ENCODE measurements at places on chromosomes 5 and 9.

GRCh38 chr5:158922263-158922592, 177.5 kb downstream of the EBF1 start:
- DNase-seq: no peak

- no peak for DNase-seq
Measured at GRCh38 chr9:127654619-127655018, 42.5 kb downstream of the STXBP1 start.

DNA sequence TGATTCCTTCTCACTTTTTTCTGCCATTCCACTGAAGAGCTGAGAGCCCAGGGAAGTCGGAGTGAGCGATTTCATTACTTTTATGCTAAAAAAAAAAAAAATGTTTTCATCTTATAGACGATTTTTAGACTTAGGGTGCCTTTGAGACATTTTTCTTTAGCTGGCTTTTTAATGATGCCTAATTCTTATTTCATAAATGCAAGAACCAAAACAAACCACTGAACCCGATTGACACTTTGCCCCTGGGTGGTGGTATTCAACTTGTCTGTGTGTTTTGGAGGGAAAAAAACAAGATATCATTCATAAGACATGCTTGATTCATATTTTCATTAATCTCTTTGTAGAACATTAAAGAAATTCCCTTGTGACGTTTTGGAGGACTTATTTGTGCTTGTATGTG, 2.4 kb downstream of the TLE4 start:
- DNase-seq: no peak

GRCh38 chr9:18056269-18056992, 417.5 kb upstream of the ADAMTSL1 start:
- no peak for DNase-seq

GRCh38 chr9:109422641-109423040, 75.5 kb downstream of the PTPN3 start:
- DNase-seq: no peak

DNA sequence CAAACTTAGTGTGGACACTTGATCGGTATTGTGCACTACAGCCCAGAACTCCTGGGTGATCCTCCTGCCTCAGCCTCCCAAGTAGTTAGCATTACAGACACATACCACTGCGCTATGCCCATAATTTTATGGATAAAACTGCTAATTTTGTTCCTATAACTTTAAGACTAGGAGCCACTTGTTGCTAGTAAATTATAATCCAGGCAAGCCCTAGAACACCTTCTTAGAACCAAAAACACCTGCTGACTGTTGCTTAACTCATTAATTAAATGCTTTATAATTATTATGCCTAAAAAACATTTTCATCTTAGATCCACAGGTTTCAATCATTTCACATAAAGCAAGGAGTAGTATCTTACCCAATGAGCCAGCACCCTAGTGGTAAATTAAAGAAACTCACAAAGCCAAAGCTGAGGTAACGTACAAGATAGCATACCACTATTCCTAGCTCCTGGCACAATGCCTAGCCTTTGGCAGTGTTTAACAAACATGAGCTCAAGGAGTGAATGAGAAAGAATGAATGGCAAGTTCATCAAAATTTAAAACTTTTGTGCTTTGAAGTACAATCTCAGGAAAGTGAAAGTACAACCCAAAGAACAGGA, 5.4 kb downstream of the MRPS27 start:
- DNase-seq: no peak

DNA sequence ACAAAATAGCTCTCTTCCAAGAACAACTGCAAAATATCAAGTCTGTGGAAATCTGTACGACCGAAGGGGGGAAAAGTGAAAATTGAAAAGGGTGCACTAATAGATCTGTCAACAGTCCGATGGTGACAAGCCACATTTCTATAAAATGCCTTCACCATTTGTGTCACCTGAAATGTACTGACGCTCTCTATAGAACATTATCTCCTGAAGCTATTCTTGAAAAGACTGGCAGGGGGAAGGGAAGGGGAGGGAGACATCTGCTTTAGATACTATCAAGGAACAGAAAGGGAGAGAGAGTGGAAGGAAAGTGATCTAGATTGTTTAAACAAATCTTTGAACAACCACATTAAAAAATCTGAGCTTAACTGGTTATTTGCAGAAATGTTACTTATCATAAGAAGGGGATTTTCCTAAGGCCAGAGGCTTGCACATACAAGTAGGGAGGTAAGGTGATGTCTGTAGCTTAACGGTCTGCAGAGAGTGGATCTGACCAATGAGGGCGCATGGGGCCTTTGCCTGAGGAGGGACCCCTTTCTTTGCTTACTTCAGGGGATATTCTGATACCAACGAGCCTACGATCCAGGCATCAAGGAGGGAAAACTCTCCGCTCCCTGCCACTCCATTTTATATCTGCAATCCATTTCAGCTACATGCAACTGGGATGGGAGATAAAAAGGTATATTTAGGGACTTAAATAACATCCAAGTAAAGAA, 92.1 kb downstream of the CRB2 start:
- DNase-seq: no peak

- DNase-seq: no peak
Measured at GRCh38 chr9:129981180-129981907, 61.6 kb downstream of the FNBP1 start.

DNA sequence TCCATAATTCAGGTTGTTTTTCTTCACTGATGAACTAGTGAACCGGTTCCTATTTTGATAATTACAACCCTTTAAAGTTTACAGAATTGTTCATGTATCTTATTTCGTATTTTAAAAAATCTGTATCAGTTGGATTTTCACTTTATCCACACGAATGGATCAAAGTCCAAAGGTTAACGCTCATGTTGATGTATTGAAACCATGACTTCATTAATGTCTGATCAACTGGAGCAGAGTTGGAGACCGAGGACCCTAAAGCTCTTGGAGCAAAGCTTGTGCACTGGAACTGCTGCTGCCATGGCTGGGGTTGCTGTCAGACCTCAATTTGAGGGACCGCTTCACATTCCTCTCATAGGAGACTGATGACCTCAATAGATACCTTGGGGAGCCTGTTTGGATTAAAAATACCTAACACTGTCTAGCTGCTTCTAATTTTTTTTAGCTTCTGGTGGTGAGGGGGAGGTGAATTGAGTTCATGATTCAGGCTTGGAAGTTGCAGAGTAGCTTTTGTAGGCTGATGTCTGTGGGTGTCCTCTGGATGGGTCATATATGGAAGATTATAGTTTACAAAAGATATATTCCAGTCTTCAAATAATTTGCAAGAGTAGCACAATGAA, 45.1 kb downstream of the KIAA1958 start:
- DNase-seq: no peak

DNA sequence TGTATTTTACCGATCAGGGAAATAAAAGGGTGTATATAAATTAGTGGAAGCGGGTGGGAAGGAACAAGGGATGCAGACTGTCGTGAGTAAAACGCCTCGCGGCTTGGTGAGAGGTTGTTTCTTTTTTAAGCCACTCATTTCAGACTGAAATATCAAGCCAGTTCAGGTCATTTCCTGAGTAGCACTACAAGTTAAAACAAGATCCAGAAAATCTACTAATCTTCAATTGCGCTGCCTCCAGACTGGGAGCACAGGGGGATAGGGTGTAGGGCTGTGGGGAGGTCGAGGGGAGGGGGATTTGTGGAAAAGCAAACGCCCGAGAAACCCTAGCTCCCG, 140.8 kb downstream of the TSSK1B start:
- DNase-seq: no peak

DNA sequence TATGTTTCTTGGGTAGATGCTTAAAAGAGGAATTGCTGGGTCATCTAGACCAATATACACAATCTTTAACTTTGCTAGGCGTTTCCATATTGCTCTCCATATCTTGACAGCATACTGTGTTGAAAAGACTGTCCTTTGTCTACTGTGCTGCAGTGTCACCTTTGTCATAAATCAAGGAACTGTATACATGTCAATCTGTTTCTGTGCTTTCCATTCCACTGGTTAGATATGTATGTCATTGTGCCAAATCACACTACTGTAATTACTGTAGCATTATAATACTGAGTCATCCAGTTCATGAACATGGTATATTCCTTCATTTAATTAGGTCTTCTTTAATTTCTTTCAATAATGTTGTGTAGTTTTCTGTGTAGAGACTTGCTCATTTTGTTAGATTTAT, 149.7 kb upstream of the RASGRF2 start:
- DNase-seq: no peak

DNA sequence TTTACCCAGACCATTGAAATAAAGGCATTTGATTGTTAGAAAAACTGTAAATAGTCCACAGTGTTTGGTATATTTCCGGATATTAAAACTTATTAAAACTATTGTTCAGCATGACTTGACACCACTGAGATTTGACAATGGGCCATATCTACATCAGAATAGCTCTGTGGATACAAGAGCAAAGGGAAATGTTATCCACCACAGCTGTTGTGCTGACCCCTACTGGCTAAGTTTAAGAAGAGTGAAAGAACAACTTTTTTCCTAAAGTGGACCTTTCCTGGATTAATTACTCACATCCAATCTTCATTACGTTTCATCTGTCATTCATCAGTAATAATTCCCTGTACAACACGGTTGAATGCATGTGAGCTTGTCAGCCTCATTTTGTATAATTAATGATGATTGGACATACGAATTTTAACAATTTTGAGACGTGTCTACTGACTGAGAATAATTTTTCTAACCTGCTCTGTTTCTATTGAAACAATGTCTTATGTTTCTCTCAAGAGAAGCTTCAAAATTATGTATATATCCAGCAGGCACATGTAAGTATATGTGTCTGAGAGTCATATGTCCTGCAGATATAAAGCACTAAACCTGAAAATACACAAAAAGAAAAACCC, 1952.6 kb downstream of the MAT2B start:
- DNase-seq: no peak
